ENCODE measurements at places on chromosomes 5 and 9. TPM values are rescaled to one million over a fixed set of nuclear protein-coding genes. Genes with fewer than 3 reads are reported as not detected.

LCN2 gene
- not detected for total RNA-seq

CLTA gene
- total RNA-seq: 275 TPM

- peak; percentile 43 for DNase-seq
These were observed 76.2 kb upstream of the SLC1A3 start for GRCh38 chr5:36530215-36530614.

SLC34A1 gene
- not detected for total RNA-seq

GRCh38 chr9:130149031-130149430 is 23.2 kb upstream of the NCS1 start:
- DNase-seq: no peak

DNA sequence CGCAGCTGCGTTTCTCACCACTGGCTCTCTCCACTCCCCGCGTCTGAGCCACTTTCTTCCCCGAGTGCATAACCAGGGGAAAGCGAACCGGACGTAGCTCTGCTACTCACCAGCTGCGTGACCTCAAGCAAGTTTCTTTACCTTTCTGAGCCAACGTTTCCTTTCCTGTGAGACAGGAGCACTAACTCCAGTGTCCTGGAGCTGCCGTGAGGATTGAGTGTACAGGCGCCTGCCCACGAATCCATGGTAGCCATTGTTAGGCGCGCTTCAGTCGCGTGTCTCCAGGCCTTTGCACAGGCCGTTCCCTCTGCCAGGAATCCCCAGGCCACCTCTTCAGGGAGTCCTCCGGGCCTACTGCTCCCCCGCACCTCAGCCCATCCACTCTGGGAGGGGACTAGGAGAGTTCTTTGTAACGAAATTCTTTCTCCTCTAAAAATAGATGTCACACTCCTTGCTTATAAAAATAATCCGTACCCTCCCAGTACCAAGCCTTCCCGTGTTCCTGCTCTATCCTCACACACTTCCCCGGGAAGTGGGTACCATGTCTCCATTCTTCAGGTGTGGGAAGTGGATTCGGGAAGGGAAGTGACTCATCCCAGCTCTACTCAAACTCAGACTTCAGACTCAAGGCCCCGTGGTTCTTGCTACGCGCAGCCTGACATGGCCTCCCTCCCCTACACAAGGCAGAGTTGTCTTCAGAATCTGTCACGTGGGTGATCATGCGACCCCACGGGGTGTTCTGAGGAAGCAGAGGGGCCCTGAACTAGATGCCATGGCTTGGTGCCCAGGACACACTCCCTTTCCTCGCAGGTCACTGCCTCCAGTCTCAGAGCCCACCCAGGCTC is 16.1 kb upstream of the CRB2 start:
- peak; percentile 29 for DNase-seq

DNA sequence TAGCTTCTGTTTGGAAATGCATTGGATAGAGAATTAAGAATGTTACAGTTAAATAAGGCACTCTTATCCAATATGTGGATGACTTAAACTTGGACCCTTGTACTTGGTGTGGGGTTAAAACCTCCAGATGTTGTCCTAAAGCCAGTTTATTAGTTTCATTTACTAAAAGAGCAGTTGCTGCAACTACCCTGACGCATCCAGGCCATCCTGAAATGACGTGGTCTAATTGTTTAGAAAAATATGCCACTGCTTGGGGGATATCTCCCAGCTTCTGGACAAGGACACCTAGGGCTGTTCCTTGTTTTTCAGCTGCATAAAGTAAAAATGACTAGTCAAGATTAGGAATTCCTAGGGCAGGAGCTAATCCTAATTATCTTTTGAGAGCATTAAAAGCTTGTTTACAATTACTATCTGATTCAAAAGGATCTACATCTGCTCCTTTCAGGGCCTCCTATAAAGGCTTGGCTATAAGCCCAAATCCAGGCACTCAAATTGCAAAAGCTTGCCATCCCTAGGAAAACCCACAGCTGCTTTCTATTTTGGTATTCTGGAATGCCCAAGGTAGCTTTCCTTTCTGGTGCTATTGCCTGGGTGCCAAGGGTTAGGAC is 45.7 kb upstream of the SLCO4C1 start:
- peak; percentile 39 for DNase-seq

DNA sequence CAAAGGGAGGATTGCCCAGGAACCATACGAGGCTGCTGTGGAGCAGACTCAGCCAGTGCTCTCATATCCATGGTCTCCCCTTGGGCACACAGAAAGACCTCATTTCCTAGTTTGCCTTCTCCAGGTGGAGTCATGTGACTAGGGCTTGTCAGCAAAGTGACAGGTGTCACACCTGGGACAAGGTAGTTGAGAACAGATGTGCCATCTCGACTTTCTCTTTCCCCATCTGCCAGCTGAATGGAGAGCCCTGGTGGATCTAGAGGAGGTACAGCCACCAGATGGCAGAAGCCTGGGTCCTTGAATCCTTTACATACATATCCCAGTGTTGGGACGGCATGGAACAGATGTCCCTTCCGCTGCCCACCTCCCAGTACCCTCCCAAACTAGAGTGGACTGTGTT is 42.9 kb upstream of the ALDOB start:
- DNase-seq: no peak

- no peak for DNase-seq
These were observed 52.2 kb downstream of the NXNL2 start for GRCh38 chr9:88587182-88587581.

All from RPMI7951 (cell line).